ENCODE measurements at places on chromosomes 2 and 18.

DNA sequence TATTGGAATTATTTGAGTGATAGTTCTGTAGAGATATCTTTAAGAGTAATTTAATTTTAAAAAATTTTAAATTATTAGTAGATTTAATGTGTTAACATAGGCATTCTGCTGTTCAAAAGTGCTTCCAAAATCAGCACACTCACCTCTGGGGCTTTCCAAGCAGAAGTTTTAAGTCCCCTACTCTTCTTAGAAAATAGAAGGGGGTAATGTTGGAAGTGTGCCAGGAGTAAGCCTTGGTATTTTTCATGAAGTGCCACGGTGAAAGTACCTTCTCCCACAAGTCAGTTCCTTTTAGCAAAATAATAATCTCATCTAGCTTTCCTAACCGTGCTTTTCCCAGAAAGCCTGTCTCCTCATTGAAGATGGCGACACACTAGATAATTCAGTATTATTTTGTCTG, 3.9 kb upstream of the TNFRSF11A start:
- DNase-seq: no peak

GRCh38 chr2:11624893-11625292, 45.1 kb downstream of the NTSR2 start:
- DNase-seq: no peak

GRCh38 chr18:49344096-49344495, 116.3 kb downstream of the DYM start:
- no peak for DNase-seq

GRCh38 chr2:7191932-7192331, 274.7 kb downstream of the RNF144A start:
- no peak for DNase-seq

- no peak for DNase-seq
These were observed 14.0 kb upstream of the DNER start for GRCh38 chr2:229728370-229728769.

- no peak for DNase-seq
These were observed 159.1 kb upstream of the PIEZO2 start for GRCh38 chr18:11308499-11308898.

DNA sequence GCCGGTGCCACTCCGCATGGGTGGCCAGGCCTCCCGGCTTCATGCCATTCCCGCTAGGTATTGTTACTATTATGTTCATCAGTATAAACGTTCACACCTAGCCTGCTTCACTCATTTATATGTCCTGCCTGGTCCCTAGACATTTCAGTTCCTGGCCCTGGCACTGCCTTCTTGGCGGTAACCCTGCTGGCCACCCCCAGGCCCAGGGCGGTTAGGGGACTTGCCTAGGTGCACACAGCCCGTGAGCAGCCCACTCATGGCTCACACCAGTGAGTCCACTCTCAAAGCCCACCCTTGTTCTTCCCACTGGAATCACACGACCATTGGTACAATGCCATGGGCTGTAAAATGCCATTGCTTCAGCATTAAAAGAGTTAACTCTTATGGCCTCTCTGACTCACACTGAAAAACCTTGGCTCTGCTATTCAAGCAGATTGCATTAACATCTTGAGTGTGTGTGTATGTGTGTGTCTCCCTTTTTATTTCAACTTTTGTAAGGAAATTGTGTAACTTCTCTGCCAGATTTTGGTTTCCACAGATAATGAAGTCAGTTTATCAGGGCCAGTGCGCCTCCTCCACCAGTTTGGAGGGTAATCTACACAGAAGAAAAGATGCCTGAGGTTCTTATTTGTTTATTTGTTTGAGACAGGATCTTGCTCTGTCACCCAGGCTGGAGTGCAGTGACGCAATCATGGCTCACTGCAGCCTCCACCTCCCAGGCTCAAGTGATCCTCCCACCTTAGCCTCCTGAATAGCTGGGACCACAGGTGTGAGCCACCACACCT, 74.2 kb downstream of the RAB31 start:
- no peak for DNase-seq

- DNase-seq: no peak
These were observed 473.3 kb downstream of the SPAG16 start for GRCh38 chr2:213757525-213757924.

GRCh38 chr18:36153771-36154170, 24.1 kb downstream of the ELP2 start:
- DNase-seq: no peak

- DNase-seq: no peak
These were observed 813.3 kb downstream of the DCC start for GRCh38 chr18:53153281-53153680.

DNA sequence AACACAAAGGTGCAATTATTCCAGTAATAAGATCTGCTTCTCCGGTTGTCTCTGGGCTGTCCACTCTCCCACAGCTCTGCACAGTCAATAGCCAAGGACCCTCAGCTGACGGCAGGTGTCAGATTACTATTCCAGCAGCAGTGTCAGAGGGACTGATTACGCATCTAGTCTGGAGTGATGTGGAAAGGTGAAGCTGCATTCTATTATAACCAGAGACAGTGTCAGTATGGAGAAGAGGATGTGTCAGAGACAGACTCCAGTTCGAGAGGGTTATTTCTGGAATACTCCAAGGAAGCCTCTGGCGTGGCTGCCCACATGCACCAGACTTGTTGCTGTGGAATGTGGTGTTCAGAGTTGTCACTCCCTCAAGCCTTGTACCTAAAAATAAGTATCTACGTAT, 163.6 kb upstream of the TMEM200C start:
- DNase-seq: no peak

GRCh38 chr18:12726774-12727550, 24.1 kb downstream of the PSMG2 start:
- DNase-seq: peak; percentile 9

DNA sequence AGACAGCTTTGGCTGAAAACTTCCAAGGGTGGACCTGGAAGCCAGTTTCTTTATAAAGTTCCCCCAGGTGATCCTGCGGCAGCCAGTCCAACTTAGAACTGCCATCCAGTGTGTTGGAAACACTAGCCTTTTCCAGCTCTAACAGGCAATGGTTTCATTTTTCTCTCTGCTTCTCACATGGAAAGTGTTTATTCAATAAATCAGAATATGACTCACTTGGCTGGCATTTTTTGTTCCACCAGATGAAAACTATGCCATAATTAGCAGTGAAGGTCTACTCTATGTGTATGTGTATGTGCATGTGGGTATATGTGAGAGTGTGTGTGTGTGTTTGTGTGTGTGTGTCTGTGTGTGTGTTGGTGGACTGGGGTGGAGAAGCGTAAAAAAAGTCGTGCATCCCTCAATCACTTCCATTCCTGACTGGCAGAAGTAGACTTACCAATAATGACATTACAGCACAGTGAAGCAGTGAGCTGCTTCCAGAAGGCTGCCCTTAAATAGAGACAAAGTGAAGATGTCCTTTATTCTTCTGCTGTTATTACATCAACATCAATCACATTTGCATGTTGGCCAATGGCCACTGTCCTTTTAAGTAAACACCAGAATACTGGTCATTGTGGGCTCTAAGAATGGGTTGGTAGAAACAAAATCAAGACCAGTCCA, 90.9 kb upstream of the SETBP1 start:
- DNase-seq: no peak

DNA sequence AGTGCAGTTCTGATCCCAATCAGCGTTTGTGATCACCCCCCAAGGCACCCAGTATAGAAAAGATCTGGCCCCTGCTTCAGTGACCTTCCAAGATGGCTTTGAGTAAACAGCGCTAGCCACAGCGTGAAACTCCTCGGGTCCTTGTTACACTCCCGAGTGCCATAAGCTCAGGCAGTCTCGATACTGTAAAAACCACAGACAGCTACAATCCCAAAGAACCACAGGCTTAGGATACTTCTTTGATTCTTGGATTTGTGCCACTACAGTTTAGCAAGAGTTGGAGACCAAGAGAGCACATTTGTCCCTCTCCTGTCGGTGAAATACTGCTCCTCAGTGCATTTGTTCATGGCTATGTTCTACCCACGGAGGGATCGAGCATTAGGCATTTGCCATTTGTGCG, 352.5 kb upstream of the ZNF521 start:
- no peak for DNase-seq

- DNase-seq: no peak
These were observed 53.1 kb downstream of the SLC39A10 start for GRCh38 chr2:195709901-195710806.

- DNase-seq: no peak
These were observed 260.9 kb downstream of the PHLPP1 start for GRCh38 chr18:62976227-62976626.

GRCh38 chr18:23882616-23883276, 131.8 kb upstream of the TTC39C start:
- DNase-seq: no peak

DNA sequence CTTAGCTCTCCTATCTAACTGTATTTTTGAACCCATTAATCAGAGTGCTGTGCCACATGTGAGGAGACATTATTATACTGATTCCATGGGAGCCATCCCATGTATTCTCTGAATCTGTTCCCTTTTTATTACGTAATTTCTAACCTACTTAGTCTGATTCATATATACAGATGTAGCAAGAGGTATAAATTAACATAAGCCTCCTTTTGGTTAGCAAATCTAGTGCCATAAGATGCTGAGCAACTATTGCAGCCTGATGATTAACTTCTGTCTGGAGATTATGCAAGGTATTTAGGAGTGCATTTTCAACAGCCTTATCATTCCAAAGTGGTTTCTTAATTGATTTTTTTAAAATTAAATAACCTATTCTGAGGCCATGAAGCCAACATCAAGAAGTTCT, 114.1 kb upstream of the MSH2 start:
- DNase-seq: no peak

GRCh38 chr2:46489423-46490174, 10.2 kb downstream of the TMEM247 start:
- DNase-seq: no peak

DNA sequence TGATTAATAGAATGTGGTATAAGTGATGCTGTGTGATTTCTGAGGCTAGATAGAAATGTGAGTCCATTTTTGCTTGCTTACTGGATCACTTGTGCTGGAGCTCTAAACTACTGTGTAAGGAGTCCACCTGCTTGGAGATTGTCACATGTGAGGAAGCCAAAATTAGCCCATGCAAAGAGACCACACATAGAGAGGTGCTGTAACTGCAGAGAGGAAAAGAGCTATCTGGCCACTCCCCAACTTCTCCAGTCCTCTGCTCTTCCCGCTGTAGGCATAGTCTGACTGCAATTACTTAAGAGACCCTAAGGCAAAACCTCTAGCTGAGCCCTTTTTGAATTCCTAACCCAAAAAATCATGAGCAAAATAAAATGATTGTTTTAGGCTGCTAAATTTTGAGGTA, 120.6 kb upstream of the FBXO11 start:
- no peak for DNase-seq

GRCh38 chr2:73359915-73360697, 25.5 kb upstream of the ALMS1 start:
- DNase-seq: no peak

GRCh38 chr2:223901854-223902253, 43.3 kb downstream of the WDFY1 start:
- DNase-seq: no peak

GRCh38 chr2:226795281-226796011, 4.2 kb downstream of the IRS1 start:
- no peak for DNase-seq

- DNase-seq: no peak
These were observed 14.8 kb upstream of the MATN3 start for GRCh38 chr2:20027260-20027677.

GRCh38 chr2:176109946-176110345, 2.9 kb downstream of the HOXD11 start:
- no peak for DNase-seq

DNA sequence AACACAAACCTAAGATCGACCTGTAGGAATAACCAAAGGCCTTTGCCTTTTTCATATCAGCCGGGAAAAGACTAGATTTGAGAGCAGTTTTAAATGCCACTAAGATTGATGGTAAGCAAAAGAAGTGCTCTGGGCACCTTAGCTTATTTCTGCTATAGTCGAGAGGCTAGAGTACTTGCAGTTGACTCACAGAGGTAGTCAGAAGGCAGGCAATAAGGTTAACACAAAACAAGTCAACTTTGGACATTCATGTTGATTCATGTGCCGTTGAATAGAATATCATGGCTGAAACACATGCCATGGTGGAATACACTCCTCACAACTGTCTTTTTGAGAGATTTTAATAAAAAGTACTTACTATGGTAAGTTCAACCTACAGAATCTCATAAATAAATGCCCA, 507.6 kb downstream of the ZEB2 start:
- no peak for DNase-seq

DNA sequence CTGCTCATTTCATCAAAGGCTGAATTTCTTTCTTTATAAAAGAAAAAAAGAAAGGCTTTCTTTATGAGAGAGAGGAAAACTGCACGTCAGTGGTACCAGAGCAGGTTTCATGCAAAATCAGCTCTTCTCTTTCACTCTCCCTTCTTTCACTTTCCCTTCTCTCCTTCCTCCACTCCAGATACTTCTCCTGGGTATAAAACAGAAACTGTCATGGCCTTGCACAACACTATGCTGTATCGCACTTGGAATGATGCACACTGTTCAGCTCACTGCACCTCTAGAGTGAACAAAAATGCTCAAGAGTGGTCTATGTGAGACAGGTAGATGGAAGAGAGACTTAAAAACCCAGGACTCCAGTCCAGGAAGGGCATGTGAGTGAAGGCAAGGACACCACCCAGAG, 73.8 kb downstream of the KLF7 start:
- no peak for DNase-seq

DNA sequence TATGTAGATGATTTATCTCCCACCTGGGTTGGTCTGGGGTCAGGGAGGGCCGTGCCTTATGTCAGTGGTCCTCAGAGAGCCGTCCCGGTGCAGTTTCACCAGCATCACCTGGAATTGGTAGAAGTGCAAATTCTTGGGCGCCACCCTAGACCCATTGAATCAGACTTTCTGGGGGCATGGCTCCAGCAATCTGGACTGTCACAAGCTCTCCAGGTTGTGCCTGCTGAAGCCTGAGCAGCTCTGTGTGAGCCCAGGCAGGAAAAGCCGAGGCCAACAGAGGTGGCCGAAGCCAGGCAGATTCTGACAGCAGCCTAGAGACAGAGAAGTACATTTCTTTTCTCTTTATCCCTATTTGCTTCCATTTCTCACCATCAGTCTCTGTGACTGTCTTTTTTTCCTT, 98.4 kb upstream of the SEC11C start:
- no peak for DNase-seq

GRCh38 chr2:198311020-198311419, 506.6 kb downstream of the PLCL1 start:
- DNase-seq: no peak

DNA sequence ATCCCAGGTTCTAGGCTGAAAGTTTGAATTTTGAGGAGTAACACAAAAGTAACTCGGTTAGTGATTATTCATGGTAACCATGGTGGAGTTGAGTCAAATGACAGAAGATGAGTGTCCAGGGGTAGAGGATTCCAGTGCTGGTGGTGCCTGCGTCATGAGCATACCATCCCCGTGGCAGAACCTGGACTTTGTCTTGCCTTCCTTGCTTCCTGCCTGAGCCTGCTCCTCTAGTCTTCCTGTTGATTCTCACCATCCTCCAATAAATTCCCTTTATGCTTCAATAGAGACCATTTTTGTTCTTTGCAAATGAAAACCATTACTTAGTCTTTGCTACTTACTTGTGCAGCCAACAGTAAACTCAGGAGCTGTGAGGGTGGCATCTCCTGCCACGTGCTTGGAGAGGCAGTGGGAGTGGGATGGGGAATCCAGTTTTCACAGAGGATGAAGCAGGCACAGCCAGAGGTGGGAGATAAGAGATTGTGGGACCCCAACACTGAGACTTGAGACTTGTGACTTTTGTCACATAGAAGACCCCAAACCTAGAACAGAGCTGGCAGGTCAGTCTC, 4.1 kb upstream of the YES1 start:
- DNase-seq: no peak

GRCh38 chr2:71898851-71899681, 248.6 kb downstream of the CYP26B1 start:
- no peak for DNase-seq

- DNase-seq: no peak
These were observed 120.0 kb downstream of the FMNL2 start for GRCh38 chr2:152454960-152455359.
